ENCODE measurements at places on chromosomes 16 and 17. TPM values are rescaled to one million over a fixed set of nuclear protein-coding genes. Genes with fewer than 3 reads are reported as not detected.
A peak's percentile ranks its signal among the peaks of the same experiment; 100 is the strongest.

DYNLRB2 gene
- not detected for total RNA-seq

DNA sequence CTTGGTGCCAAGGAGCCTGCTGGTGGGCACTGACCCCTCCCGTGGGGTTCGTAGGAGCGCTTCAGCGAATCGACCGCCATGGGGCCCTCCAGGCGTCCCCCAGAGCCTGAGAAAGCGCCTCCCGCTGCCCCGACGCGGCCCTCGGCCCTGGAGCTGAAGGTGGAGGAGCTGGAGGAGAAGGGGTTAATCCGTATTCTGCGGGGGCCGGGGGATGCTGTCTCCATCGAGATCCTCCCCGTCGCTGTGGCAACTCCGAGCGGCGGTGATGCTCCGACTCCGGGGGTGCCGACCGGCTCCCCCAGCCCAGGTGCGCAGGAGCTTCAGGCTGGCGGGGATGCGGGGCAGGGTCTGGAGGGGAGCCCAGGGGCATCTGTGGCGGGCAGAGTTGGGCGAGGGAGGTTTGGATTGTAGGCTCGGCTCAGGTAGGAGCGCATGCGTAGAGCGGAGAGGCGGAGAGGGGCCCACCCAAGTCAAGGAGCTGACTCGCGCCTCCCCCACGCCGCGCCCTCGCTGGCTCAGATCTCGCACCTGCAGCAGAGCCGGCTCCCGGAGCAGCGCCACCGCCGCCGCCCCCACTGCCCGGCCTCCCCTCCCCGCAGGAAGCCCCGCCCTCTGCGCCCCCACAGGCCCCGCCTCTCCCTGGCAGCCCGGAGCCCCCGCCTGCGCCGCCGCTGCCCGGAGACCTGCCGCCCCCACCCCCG is 19.8 kb downstream of the FMNL1 start:
- DNase-seq = no peak

TBC1D3H gene
- 0.78 TPM for total RNA-seq

DNA sequence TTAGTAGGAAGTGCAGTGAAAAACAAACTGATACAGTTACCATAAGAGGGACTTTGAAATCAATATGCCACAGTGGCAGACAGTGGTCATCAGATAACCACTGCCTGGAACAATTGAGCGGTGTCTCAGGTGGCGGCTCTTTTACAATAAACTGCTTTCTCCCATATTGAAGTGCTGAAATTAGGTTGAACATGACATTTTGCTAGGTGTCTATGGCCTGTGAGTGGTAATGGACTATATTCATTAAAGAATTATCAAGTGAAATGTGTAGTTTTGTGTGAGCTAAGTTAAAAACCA is 214.7 kb downstream of the RPTOR start:
- peak; percentile 51 for DNase-seq

C16orf74 gene
- total RNA-seq = 1.5 TPM

- no peak for DNase-seq
Measured at GRCh38 chr16:80279656-80280055, 261.1 kb upstream of the DYNLRB2 start.
